ENCODE measurements at places on chromosomes 12 and 14.

DNA sequence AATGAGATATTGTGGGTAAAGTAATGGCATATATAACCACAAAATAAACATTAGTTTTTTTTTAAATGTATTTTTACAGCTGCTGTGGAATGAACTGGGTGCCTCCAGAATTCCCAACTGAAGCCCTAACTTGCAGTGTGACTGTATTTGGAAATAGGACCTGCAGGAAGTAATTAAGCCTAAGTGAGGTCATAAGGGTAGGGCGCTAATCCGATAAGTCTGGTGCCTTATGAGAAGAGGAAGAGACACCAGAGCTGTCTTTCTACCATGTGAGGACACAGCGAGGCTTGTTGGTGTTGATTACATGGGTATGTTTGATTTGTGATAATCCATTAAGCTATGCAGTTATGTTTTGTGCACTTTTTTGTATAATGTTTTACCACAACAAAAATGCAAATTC, 136.8 kb downstream of the TPH2 start:
- DNase-seq = no peak

GRCh38 chr14:37932481-37932880, 275.2 kb upstream of the SSTR1 start:
- no peak for DNase-seq

- no peak for DNase-seq
Observed at GRCh38 chr14:42378880-42379279, 772.2 kb downstream of the LRFN5 start.

GRCh38 chr12:75959060-75959459, 72.5 kb downstream of the PHLDA1 start:
- DNase-seq = no peak
